ENCODE measurements at places on chromosomes 11 and 22. TPM values are rescaled to one million over a fixed set of nuclear protein-coding genes. Genes with fewer than 3 reads are reported as not detected.

The CHRM1 gene
- 0.44 TPM for total RNA-seq

The GLB1L3 gene
- 0.06 TPM for total RNA-seq

The ELF5 gene
- total RNA-seq: 0.94 TPM

The CASP12 gene
- total RNA-seq: 0.91 TPM

The FOLR2 gene
- 31.9 TPM for total RNA-seq

The RASSF10 gene
- 9.7 TPM for total RNA-seq

The RASL10A gene
- 1.2 TPM for total RNA-seq

The C22orf42 gene
- not detected for total RNA-seq

The DEPDC7 gene
- total RNA-seq: 2.4 TPM

The MB gene
- not detected for total RNA-seq
